ENCODE measurements at places on chromosomes 3 and 15. TPM values are rescaled to one million over a fixed set of nuclear protein-coding genes. Genes with fewer than 3 reads are reported as not detected.
A peak's percentile ranks its signal among the peaks of the same experiment; 100 is the strongest.

DNA sequence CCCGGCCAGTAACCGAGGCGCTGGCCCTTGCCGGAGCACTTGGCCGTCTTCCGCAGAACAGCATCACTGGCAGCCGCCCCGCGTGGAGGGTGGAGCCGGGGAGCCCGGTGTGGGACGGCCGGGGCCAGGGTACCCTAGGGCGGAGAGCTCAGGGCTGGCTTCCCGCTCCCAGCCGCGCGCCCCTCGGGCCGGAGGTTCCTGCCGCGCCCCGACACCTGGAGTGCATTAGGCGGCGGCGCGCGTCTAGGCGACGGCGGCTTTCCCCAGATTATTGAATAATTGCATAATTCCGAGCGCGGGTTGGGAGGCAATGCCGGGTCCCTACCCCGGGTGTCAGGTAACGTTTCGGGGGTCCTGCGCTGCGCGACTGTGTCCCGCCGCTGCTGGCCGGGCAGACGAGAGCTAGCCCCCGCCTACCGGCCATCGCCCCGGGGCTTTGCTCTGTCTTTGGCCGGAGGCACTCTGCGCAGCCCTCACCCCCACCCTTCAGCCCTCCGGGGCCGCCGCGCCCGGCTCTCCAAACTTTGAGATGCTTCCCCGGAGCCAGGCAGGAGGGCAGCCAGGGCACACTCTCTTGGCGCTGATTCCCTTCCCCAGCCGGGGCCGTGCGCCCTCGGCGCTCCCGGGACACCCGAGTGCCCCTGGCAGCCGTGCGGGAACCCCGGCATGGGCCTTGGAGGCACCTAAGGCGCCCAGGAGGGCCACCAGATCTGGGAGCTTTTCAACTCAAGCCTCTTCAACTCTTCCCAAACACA is 749 bp downstream of the ITGA11 start:
- DNase-seq, result no peak
- no peaks in the 10 kb centered on the region for H3K4me1 ChIP-seq
- no peak overlapping the region for H3K27ac ChIP-seq
- H3K4me3 ChIP-seq, result no peak overlapping the region
- no peaks in the 10 kb centered on the region for H3K27me3 ChIP-seq

- H3K4me3 ChIP-seq, result no peak overlapping the region
- no peaks in the 10 kb centered on the region for H3K4me1 ChIP-seq
- H3K27ac ChIP-seq, result no peak overlapping the region
- no peak for DNase-seq
Observed at GRCh38 chr3:69181592-69182211, 59.3 kb upstream of the LMOD3 start.

DNA sequence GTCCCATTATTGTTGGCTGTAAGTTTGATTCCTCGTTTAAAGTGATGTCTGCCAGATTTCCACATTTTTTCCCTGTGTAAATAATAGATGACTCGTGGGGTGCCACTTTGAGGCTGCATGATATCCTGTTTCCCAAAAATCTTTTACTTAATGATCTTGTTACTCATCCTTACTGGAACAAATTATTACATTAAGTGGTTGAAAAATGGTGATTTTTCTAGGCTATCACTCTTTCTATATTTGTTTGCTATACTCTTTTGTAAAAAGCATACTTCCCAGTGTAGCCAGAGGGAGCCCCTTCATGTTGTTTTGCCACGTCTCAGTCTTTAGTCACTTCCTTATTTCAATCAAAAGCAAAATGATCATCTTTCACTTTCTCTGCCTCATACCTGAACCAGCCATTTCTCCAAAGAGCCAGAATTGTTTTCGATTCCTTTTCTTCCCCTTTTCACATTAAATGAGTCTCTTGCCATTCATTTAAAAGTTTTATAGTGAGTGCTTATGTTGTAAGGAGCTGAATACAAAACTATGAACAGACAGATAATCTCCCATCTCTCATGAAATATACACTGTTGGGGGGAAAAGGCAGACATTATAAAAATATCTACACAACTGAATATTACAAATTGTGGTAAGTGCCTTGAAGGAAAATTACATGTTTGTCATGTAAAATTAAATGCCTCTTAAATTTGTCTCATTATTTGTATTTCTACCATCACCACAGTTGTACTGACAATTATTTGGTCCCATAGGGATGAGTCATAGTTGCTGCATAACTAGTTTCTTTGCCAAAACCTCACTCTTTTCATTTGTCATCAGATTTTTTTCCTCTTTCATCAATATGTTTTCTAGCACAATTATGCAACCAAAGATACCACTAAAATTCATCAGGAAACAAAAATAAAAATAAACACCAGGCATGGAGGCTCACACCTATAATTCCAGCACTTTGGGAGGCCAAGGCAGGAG is 41.5 kb downstream of the ADGRG7 start:
- H3K4me3 ChIP-seq, result no peak overlapping the region
- DNase-seq, result no peak
- no peaks in the 10 kb centered on the region for H3K27me3 ChIP-seq
- H3K36me3 ChIP-seq, result no peaks in the 10 kb centered on the region

DNA sequence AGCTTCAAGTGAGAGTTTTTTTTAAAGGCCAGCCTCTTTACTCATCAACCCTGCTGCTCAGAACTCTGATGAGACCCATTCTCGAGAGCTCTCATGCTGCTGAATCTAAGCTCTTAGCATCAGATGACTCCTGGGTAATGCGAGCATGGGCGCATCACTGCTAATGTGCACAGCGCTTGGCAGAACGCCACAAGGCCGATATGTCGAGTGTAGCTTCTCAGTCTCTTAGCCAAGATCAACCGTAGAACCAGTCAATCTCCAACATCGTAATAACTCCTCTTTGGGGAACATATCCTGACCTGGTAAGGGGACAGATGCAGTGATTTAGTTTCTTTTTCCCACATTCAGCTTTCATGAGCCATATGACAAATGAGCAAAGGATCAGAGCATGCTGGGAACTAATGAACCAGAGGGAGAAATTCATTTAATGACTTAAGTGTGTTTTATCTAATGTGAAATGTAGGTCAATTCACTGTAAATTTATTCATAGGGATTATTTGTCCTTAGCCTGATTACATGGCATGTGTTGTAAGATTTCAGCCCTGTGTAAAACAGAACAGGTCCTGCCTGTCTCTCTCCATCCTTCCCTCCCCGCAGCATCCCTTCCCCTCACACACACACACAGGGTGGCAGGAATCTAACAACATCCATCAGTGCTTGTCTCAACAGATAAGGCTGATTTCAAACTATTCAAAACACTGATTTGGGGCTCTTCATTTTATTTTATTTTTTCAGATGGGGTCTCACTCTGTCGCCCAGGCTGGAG is 195.4 kb upstream of the C2CD4B start:
- DNase-seq, result no peak
- no peaks in the 10 kb centered on the region for H3K4me1 ChIP-seq
- no peak overlapping the region for H3K27ac ChIP-seq
- no peaks in the 10 kb centered on the region for H3K36me3 ChIP-seq
- H3K27me3 ChIP-seq, result peaks cover 3% of the 10 kb centered on the region
- H3K4me3 ChIP-seq, result no peak overlapping the region

DNA sequence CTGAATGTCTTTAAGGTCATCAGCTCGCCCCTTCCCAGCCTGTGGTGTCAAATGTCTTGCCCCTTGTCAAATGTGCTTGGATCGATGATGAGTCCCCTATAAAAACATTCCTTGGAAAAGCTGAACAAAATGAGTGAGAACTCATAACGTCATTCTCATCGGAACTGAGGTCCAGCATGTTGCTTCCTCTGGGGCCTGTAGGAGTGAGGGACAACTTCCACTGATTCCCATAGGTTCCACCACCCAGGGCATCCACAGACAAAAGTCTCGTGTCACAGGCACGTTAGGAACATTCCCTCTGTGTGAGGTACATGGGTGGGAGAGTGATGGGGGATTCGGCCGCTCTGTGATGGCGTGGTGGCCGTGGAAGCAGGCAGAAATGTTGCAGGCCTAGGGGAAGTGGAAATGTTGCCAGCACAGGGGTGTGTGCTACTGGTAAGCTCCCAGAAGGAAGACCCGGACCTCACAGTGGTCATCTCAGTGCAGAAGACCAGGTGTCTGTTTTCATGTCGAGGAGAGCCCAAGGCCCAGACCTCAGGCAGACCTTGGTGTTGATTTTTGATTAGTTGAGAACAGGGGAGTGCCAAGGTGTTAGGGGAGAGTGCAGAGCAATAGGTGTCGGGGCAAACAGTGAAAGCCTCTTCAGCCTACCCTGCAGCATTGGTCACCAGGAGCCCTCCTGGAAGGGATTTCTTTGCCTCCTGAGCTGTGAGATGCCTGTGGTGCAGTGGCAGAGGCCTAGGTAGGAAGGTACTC is 96.8 kb downstream of the SNRPN start:
- peaks cover 26% of the 10 kb centered on the region for H3K36me3 ChIP-seq
- H3K27me3 ChIP-seq, result no peaks in the 10 kb centered on the region
- no peak overlapping the region for H3K27ac ChIP-seq
- no peak overlapping the region for H3K4me3 ChIP-seq

GRCh38 chr15:38283010-38283409 is 30.4 kb downstream of the SPRED1 start:
- H3K36me3 ChIP-seq, result no peaks in the 10 kb centered on the region
- no peak overlapping the region for H3K4me3 ChIP-seq
- DNase-seq, result no peak
- H3K4me1 ChIP-seq, result no peaks in the 10 kb centered on the region

- no peak overlapping the region for H3K27ac ChIP-seq
- H3K27me3 ChIP-seq, result no peaks in the 10 kb centered on the region
- no peak for DNase-seq
- H3K36me3 ChIP-seq, result no peaks in the 10 kb centered on the region
- no peak overlapping the region for H3K4me3 ChIP-seq
Observed at GRCh38 chr3:139264375-139264774, 79.4 kb upstream of the MRPS22 start.

DNA sequence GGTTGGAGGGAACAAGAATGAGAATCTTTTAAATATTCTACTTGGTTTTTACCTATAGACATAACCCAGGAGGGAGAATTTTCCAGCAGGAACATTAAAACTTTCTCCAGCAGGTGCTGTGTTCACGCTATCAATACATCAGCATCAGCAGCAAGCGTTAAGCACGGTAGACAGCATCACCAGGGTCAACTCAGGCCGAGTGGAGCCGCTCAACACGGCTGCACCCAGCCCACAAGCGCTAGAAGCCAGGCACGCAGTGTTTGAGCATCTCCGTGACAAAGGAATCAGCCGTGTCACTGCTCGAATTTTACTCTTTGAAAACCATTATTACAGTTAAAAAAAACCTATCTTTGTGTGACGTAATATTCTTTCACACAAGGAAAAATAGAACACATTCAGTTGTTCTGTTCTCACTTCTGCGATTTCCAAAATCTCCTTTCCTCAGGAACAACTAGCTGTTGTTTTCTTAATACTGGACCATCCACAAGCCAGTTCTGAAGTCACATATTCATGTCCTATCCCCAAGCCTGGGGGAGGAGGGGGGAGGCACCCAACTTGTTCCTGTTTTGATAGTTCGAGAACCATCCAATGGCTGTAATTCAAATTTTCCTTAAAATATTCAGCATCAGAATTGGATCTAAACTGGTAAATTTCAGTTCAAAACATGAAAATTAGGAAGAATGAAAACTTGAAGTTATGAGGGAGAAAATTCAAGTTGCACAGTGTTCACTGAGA is 77.9 kb downstream of the ADAMTS17 start:
- no peaks in the 10 kb centered on the region for H3K4me1 ChIP-seq
- no peak overlapping the region for H3K27ac ChIP-seq
- H3K36me3 ChIP-seq, result no peaks in the 10 kb centered on the region

- no peaks in the 10 kb centered on the region for H3K4me1 ChIP-seq
- no peaks in the 10 kb centered on the region for H3K36me3 ChIP-seq
- DNase-seq, result no peak
- H3K4me3 ChIP-seq, result no peak overlapping the region
Observed at GRCh38 chr3:172673210-172673679, 37.6 kb downstream of the NCEH1 start.

DNA sequence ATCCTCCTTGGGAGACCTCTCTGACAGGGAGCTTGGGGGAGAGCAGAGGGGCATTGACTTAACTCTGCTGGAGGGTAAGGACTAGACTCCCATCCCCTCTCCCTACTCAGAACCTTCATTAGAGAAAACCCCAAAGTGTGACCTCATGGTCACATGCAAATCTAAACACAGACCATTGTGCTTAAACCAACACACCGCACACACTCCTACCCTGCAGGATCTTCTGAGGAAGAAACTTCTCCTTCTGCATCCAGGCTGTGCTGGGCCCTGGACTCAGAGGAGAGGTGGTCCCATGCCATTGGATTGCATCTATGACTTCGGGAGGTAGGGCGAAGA is 805 bp upstream of the PARP16 start:
- no peaks in the 10 kb centered on the region for H3K36me3 ChIP-seq
- H3K4me3 ChIP-seq, result peak overlapping the region; percentile 80
- H3K4me1 ChIP-seq, result peaks cover 23% of the 10 kb centered on the region
- no peaks in the 10 kb centered on the region for H3K27me3 ChIP-seq
- peak overlapping the region; percentile 78 for H3K27ac ChIP-seq
- no peak for DNase-seq

DNA sequence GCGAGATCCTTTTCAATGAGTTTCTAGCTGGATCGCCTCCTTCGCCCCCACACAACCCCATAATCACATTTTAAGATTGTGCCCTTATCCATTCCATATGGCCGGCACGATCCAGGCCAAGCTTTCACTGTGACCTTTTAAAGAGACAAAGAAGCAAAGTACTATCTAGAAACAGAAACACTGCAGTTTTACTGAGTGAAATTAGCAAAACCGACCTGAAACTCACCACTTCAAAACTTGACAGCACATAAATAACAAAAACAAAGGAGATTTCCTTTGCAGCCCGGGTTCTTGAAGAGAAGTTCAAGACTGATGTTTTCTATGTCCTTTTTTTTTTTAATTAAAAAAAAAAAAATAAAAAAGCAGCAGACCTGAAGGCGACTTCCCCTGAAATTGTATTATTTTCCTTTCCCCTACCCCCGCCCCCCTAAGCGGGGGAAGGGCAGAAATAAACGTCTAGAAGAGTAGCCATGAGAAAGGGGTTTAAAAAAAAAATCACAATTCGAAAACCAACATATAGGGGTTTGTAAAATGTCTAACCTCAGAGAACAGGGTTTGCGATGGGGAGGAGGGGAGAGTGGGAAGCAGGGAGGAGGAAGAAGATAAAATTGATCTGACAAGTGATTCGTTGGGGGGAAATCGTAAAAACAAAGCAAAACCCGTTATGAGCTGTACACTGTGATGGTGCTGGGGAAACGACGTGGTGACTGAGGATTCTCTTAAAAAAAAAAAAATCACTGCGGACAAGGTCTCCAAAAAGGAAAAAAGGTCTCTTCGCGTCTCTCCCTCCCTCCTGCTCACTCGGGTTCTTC is 1.5 kb downstream of the SATB1 start:
- H3K27me3 ChIP-seq, result no peaks in the 10 kb centered on the region
- H3K4me3 ChIP-seq, result peak overlapping the region; percentile 80
- H3K27ac ChIP-seq, result peak overlapping the region; percentile 58
- H3K36me3 ChIP-seq, result no peaks in the 10 kb centered on the region

GRCh38 chr3:114863848-114864247 is 283.2 kb downstream of the ZBTB20 start:
- no peaks in the 10 kb centered on the region for H3K27me3 ChIP-seq
- no peak for DNase-seq
- peak overlapping the region; percentile 26 for H3K4me3 ChIP-seq
- H3K27ac ChIP-seq, result no peak overlapping the region
- no peaks in the 10 kb centered on the region for H3K36me3 ChIP-seq

The UCN2 gene
- total RNA-seq, result not detected

The SEC61A1 gene
- total RNA-seq, result 208 TPM

The SCN11A gene
- 0.07 TPM for total RNA-seq

The TRIM42 gene
- total RNA-seq, result not detected
